ENCODE measurements at places on chromosomes 6 and 20. TPM values are rescaled to one million over a fixed set of nuclear protein-coding genes. Genes with fewer than 3 reads are reported as not detected.

DNA sequence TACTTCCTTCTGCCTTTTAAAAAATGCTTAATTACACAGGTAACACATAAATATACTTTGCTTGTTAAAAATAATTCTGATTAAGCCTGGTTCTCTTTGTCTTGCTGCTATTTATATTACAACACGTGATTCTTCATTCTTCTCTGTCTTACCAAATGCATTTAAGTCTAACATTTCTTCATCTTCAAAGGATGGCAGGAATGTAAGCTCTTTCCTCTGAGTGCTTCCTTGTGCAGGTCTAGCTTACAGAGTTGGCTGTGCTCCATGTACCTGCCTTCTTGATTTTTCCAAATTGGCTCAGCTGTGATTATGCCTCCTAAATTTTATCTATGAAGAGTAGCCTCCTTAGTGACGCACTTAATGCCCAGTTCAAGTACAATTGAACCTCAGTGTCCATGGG is 44.4 kb downstream of the RNF144B start:
- no peak for DNase-seq

TRIM40 gene
- 1.0 TPM for total RNA-seq

- no peak for DNase-seq
Observed at GRCh38 chr20:54515793-54516628, 40.6 kb downstream of the DOK5 start.

DNA sequence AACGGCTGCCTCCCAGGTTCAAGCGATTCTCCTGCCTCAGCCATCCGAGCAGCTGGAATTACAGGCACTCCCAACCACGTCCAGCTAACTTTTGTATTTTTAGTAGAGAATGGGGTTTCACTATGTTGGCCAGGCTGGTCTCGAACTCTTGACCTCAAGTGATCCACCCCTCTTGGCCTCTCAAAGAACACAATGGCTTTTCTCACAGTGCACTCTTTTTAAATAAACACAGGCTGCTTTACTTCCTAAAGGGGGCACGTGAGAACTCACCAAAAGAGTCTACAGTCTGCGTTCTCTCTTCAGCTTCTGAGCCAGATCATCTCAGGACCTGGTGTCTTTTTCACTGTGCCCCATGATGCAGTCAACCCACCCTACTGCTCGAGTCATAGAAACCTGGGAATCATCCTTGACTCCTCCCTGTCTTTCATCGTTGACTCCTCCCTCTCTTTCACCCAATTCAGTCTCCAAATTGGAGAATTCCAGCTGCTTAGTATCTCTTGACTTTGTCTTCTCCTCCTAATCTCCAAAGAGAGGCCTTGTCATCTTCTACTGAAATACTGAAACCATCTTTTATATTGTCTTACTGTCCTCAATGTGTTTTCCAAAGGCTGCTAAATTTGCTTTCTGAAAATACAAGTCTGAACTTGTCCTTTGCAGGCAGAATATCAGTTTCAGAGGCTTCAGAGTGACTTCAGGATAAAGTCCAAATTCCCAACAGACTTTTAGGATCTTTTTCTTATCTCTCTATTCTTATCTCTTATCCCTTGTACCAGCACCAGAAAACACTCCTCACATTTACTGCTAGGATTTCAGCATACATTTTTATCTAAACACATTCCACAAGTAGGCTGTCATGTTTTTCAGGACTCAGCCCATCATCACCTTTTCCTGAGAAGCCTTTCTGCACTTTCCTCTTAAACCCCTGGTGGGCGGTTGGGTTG is 323.4 kb downstream of the SYNE1 start:
- DNase-seq, result peak; percentile 60

KIAA1755 gene
- 2.0 TPM for total RNA-seq

LIN28B gene
- 8.6 TPM for total RNA-seq

DNA sequence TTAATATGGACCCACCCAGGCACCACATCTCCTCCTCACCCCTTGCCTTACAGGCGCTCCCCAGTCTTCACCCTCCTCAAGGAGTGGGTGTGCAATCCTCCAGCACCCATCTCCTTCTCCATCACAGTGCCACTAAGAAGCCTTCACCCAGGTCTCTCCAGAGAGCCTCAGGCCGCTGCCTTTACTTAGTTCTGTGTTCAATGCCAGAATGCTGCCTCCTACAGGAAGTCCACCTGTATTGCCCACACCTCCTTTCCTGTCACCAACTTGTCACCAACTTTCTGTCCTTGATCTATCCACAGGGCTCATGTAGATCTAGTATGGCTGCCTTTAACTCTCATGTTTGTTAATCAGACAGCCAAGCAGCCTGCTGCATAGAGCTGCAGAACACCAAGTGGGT is 586 bp upstream of the LST1 start:
- DNase-seq, result no peak

- no peak for DNase-seq
Observed at GRCh38 chr20:45947110-45947866, 12.8 kb downstream of the PCIF1 start.

C6orf163 gene
- total RNA-seq, result 2.5 TPM

GLP1R gene
- total RNA-seq, result 0.52 TPM

DNA sequence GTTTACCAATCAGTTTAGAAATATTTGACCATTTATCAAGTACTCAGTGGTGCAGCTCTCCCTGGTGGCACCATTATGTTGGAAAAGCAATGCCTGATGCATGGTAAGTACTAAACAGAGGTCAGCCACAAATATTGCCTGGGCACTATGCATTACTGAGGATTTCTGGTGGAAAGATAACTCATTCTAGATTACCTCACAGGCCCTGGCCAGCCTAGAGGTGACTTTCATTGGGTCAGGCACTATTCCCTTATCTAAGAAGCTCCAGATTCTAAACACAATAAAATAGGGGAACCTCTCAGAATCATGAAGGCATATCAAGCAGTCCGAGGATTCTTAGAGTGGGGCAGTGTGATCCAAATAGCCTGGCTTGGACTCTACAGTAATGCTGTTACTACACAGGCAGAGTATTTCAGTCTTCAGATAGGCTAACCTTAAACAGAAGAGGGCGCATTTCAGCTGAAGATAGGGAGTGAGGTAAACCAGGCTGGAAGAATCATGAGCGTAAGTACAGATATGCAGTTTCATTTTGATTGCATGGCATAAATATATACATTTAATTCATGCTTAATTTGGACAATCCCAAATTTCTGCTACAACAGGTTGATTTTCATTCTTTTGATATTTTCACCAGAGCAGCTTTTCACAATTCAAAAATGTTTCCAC is 12.1 kb downstream of the LGSN start:
- peak; percentile 46 for DNase-seq

TBXT gene
- not detected for total RNA-seq

- peak; percentile 28 for DNase-seq
Observed at GRCh38 chr6:160950507-160950906, 41.1 kb upstream of the MAP3K4 start.

DNA sequence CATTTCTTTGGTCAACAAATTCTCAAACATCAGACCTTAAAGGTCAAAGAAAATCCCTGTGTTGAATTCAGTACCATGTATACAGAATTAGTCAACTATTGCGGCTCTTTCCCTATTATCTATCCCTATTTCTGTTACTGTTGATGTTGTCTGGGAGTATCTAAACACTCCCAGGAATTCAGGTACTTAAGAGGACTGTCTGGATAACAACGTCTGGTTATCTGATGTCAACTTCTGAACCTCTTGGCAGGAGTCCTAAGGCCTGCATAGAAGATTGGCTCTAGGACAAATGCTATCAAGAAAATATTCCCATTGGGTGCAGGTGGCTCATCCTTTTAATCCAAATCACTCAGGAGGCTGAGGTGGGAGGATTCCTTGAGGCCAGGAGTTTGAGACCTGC is 255.6 kb downstream of the KHDC1L start:
- no peak for DNase-seq

DNA sequence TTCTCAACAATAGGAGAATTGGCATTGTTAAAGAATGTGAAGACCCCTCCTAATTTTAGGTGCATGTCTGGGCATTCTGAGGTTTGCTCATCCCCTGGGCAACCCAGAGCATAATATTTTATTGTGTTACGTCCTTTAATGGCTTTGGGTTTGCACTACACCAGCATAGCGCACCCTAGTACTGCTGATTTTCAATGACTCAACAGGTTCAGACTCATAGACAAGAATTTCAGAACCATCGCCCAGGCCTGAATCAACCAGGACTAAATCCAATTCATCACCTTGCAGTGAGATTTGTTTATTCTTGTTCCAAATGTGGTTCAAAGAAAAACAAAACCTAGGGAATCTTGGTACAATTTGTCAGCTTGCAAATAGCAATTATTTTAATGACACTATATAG is 137.8 kb upstream of the PHACTR1 start:
- no peak for DNase-seq

PRIM2 gene
- 17.3 TPM for total RNA-seq

DNA sequence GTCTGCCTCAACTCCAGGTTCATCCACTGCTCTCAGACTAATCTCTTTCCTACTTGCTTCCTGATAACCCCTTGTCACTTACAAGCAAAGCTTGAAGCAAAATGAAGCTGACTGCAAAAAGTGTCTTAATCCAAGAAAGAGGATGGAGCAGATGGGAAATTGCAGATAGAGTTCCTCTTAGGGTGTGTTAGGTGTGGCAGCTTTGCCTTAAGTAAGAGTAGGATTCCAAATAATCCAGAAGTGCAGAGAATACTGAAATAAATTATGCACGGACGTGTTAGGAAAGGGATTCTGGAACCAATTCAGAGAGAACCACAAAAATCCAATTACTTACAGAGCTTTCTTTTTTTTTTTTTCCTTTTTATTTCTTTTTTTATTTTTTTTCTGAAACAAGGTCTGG is 6.1 kb upstream of the RPL7L1 start:
- no peak for DNase-seq

- no peak for DNase-seq
Observed at GRCh38 chr6:6545616-6546317, 42.8 kb upstream of the LY86 start.

GRCh38 chr6:136427378-136427717 is 122.9 kb downstream of the MAP7 start:
- no peak for DNase-seq

DNA sequence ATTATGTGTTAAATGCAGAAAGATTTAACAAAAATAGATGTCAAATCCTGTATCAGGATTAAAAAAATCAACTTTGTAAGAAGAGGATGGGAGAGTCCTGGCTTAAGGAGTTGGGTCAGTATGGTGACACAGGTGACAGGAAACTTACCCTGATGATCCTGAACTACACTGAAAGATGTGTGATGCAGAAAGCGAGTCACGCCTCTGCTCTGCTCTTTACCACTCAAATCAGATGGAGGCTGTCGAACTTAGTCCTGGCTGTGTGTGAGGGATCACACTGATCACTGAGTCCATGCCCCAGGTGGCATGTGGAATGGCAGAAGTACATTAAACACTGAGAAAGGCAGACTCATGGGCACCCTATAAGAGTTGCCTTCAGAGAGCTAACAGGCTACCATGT is 92.9 kb downstream of the GJA10 start:
- no peak for DNase-seq

DNA sequence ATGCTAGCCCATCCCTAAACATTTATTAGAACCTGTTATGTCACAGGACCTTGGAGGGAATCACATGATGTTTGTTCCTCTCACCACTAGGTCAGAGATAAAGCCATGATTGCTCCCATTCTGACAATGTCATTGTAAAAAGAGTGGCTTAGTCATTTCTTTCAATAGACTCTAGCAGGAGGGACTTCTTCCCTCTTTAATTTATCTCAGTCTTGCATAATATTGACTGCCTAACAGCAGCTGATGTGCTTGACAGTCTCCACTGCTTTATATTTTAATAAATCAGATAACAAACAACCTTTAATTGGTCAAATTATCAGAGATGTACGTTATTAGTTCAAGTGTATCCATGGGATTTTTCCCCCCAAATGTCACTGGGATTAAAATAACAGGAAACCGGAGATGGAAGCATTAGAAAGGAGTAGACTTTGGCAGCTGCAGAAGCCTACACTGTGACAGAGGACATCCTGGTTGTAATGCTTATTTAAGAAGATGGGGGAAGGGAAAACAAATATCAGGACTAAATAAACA is 39.6 kb downstream of the LAMA4 start:
- peak; percentile 72 for DNase-seq
